MCF 10A (cell line): ENCODE measurements at places on chromosomes 3 and 15. TPM values are rescaled to one million over a fixed set of nuclear protein-coding genes. Genes with fewer than 3 reads are reported as not detected.

DNA sequence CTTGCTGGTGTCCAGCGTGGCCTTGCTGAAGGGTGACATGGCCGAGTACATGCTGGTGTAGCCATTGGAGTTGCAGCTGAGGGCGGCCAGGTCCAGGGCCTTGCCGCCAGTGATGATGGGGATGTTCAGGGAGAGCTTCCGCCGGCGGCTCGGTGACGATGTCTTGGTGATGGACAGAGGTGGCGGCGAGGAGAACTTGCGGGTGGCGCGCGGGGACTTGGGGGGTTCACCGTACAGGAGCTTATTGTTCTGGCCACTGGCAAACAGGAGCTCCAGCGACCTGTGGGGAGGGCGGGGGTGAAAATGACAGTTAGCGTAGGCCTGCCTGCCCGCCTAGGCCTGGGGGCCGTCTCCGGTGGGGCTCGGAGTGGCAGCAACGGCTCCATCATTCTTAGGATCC, 59.0 kb upstream of the CTSH start:
- DNase-seq = no peak

AGBL1 gene
- not detected in 2 replicates for total RNA-seq

DNA sequence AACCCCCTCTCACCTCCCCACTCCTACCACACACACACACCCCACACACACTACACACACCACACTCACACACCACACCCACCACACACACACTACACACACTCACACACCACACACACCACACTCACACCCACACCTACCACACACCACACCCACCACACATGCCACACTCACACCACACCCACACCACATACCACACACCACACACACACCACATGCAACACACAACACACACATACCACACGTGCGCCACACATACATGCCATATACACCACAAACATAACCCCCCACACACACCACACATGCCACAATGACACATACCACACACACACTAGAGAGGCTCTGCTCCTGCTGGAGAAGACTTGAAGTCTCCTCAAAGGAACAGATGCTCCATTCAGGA, 5.9 kb upstream of the ITPKA start:
- no peak for DNase-seq

IL16 gene
- 0.72 and 0.81 TPM in 2 replicates for total RNA-seq

DNA sequence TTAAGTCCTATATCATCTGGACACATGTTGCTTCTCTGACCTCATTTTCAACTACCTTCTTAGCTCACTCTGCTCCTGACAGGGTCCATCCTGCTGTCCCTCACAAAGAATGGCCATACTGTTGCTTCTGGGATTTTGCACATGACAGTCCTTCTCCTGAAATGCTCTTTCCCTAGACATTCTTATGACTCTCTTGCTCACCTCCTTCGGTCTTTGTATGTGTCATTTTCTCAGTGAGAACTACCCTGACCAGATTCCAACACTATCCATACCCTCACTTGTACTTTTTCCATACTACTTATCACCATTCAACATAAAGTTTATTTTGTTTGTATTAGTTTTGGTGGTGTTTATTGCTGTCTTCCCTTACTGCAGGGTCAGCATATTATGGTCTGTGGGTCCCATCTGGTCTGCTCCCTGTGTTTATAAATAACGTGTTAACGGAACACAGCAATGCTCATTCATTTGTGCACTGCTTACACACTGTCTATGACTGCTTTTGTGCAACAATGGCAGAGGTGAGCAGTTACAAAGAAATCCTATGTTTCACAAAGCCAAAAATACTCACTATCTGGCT, 159.5 kb downstream of the SPATA16 start:
- DNase-seq = no peak

HESX1 gene
- 0.66 and 1.3 TPM in 2 replicates for total RNA-seq

CLDN11 gene
- total RNA-seq = not detected in 2 replicates

DNA sequence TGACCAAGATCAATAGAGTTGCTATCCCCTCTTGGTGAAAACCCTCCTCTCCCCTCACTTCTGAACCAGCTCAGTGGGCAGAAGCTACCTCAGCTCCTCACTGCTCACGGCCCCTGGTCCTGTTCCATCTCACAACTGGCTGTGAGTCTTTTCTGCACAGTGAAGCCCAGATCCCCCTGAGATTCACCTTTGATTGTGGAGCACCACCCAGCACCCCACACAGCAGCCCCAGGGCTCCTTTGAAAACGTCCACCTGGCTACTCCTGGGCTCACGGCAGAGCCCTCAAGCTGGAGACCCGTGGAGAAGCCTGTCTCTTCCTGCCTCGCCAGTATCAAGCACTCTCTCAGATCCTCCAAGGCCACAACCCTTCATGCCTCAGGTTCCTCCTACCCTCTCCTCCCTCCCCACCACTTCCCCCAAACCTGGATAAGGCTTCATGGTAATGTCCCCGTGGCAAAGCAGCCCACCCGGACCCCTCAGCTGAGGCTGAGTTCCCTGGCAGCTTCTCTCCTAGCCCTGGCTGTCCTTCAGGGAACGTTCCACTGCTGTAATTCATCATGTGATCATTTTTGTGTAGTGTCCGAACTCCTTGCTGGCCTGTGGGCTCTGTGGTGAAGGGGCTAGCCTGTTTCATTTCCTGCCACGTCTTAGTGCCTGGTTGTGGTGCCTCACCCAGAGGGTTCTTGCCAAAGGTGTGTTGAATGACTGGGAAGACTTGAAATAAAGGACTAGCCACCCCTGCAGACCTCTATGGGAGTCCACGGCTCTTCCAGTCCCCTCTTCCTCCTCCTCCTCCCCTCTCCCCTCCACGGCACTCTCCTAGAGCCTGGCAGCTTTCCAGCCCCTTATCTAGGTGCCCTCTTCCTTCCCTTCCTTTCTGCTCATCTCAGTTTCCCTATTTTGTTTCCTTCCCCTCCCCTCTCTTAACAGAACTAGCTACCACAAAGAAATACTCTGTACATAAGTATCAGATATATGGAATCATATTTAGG, 44.5 kb downstream of the KY start:
- no peak for DNase-seq

DNA sequence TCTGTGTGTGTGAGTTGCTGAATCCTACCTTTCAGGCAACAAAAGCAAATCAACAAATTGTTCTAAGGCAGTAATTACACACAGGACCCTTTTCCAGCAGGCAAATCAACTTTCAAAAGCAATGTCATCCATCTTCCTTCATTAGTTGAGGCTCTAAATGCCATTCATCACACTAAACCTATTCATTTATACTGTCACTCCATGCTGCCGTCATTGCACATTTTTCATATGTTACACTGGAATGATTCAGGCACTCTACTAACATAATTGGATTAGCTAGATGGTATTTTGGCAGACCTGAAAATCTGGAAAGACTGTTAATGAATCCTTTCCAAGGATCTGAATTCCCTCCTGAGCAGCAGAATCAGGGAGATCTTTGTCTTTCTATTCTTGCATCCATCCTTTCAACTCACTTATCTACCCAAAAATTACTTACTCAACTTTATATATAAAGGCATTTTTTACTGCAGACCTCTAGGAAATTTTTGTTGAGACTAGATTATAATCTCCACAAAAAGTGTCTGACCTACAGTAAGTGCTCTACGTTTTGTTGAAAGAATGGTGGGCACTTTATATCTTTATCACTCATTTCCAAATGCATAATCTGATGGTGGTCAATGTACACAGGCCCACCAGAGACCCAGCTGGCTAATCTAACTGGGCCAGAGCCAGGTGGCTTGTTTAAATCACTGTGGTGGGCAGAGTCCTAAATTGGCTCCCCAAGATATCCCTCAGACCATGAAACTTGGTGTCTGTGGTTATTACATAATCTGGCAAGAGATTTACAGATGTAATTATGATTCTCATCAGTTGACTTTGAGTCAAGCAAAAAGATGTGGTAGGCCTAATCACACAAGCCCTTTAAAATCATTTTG, 25.0 kb downstream of the MIX23 start:
- DNase-seq = no peak

KNG1 gene
- not detected in 2 replicates for total RNA-seq

STX19 gene
- total RNA-seq = 0.27 TPM in 1 of 2 replicates, not detected in the other

GRCh38 chr3:78992400-78992799, 775.4 kb downstream of the ROBO1 start:
- no peak for DNase-seq

GRCh38 chr3:149276619-149277018, 55.0 kb upstream of the CP start:
- DNase-seq = no peak
